ENCODE measurements at places on chromosomes 3 and 15.

- no peak for DNase-seq
Measured at GRCh38 chr3:48130321-48130904, 57.8 kb downstream of the CDC25A start.

- DNase-seq: peak; percentile 50
Measured at GRCh38 chr3:56976651-56977560, 83.6 kb upstream of the SPATA12 start.

DNA sequence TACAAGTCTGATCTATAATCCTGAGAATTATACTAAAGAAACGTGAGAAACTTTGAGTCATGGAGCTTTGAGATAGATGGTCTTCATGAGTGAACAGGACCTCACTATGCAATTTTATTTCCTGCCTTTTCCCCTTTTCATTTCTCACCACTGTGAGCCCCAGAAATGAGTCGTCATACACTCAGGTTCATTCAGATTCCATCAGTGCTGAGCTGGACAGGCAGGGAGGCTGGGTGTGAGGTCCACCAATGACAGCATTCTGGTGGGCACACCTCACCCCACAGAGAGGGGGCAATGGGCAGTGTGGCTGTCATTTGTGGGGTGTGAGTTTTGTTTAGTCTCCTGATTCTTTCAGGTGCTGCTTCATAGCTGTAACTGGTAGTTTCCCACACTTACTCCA lies 16.9 kb downstream of the TIGIT start:
- DNase-seq: no peak

DNA sequence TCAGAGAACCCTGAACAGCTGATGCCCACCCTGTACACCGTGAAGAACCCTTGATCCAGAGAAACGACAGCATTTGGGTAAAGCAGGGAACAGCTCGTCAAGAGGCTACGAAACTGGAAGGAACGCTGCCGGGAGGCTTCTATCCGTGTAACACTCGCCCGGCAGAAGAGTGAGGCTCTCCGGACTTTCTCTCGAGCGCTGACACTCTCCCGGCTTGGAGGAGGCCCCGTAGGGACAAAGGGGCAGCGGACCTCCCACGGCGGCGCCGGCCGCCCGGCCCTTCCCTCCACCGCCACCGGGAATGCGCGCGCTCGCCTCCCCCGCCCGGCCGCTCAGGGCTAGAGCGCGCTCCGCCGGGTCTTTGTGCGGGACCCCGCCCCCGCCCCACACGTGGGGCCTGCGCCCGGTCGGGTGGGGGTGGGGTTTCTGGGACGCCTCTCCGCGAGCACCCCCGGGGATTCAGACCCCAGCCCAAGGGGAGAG lies 1.7 kb downstream of the HYAL2 start:
- DNase-seq: peak; percentile 63

GRCh38 chr3:101640256-101640655 lies 36.7 kb downstream of the ZBTB11 start:
- no peak for DNase-seq

GRCh38 chr3:49707113-49707480 lies 12.4 kb downstream of the AMIGO3 start:
- no peak for DNase-seq

- no peak for DNase-seq
Measured at GRCh38 chr15:70424937-70425411, 327.3 kb upstream of the TLE3 start.

- no peak for DNase-seq
Measured at GRCh38 chr15:55194256-55194655, 2.5 kb downstream of the RSL24D1 start.

DNA sequence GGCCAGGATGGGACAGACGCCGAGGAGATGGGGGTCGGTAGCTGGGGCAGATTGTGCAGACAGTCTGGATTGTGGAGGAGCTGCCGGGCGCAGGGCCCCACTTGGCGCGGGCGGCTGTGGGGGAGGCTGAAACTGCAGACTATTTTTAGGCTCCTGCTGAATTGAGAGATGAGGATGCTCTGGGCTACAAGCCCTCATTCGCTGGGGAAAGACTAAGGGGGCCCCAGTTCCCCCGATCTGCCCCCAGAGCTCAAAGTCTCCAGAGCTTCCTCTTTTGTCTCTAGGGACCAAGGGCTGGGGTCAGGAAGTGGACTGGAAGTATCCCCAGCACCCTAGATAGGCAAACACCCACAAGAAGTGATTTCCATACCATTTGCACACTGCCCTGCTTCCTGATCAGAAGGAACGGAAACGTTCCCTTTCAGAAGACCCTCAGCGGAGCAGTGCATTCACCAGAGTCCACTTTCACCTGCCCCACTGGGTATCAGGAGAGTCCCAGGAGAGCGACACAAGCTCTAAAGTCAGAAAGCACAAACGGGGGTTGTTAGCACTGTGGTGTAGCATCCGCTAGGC lies 29.7 kb downstream of the SEMA7A start:
- DNase-seq: no peak

GRCh38 chr3:5768281-5768945 lies 580.9 kb downstream of the EDEM1 start:
- DNase-seq: no peak

Data from HAP-1 (cell line).